ENCODE measurements at places on chromosomes 2 and 18. TPM values are rescaled to one million over a fixed set of nuclear protein-coding genes. Genes with fewer than 3 reads are reported as not detected.

- no peak overlapping the region for H3K4me3 ChIP-seq
- no peaks in the 10 kb centered on the region for H3K36me3 ChIP-seq
- no peaks in the 10 kb centered on the region for H3K4me1 ChIP-seq
- DNase-seq, result no peak
- H3K27ac ChIP-seq, result no peak overlapping the region
- no peaks in the 10 kb centered on the region for H3K27me3 ChIP-seq
Observed at GRCh38 chr18:49681387-49681786, 119.5 kb downstream of the LIPG start.

The NT5C1B gene
- total RNA-seq, result not detected

The TMEM169 gene
- under 0.01 TPM for total RNA-seq

DNA sequence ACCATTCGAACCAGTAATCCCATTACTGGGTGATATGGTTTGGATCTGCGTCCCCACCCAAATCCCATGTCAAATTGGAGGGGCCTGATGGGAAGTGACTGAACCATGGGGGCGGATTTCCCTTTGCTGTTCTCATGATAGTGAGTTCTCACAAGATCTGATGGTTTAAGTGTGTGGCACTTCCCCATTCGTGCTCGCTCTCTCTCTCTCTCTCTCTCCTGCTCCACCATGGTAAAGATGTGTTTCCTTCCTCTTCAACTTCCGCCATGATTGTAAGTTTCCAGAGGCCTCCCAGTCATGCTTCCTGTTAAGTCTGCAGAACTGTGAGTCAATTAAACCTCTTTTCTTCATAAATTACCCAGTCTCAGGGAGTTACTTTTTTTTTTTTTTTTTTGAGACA, 62.6 kb downstream of the NBAS start:
- H3K27me3 ChIP-seq, result no peaks in the 10 kb centered on the region
- no peak overlapping the region for H3K27ac ChIP-seq
- H3K36me3 ChIP-seq, result peaks cover 14% of the 10 kb centered on the region
- no peak for DNase-seq
- H3K4me1 ChIP-seq, result no peaks in the 10 kb centered on the region
- H3K4me3 ChIP-seq, result no peak overlapping the region

DNA sequence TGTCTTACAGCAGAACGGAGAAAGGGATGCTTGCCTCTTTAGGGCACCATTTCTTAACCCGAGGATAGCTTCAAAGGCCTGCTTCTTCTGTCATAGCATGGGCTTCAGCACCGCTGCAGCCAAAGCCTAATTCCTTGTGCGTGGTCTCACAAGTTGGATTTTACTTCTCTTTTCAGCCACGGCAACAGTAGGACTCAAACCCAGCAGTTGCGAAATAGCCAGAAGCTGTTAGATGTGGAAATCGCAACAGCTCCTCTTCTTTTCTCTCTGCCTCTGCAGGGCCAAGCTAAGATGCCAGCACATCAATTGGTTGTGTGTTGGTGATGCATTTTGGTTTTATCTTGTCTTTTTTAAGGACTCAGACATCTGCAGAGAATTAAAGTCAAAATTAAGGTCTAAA, 3.1 kb downstream of the NRXN1 start:
- H3K36me3 ChIP-seq, result no peaks in the 10 kb centered on the region
- H3K4me1 ChIP-seq, result peaks cover 7% of the 10 kb centered on the region
- no peak for DNase-seq
- no peak overlapping the region for H3K27ac ChIP-seq
- no peak overlapping the region for H3K4me3 ChIP-seq

DNA sequence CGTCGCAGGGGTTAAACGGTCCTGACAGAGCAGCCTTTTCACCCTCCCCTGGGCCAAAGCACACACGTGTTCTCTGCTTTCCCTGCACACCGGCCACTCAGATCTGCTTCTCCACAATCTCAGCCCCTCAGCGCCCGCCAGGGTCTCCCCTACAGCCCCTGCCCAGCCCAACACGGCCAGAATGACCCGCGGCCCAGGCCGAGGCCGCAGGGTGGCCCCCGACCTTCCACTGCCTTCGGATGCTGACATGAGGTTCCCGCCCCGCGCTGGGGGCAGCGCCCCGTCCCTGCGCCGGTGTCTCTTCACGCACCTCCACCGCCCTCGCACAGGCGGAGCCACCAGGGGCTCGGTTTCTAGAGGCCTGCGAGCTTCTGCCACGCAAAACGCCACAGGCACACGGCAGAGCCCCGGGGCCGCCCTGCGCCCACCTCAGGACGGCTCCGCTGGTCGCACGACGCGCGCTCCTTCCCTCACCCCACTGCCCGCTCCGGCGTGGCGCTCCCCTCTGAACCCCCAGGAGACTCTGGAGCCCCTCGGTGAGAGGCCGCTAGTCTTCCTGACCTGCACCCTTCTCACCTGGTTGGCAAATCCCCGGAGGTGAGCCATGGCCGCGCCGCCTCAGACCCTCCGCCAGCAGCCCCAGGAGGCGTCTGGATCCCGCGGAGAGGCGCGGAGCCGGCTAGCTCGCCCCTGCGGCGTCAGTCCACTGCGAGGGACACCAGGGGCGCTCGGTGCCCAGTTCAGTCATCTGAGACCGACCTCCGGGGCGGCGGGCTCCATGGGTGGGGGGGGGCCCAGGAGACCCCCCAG, 749 bp downstream of the STK25 start:
- peak overlapping the region; percentile 100 for H3K4me3 ChIP-seq
- peaks cover 47% of the 10 kb centered on the region for H3K4me1 ChIP-seq
- H3K27ac ChIP-seq, result peak overlapping the region; percentile 88
- H3K27me3 ChIP-seq, result no peaks in the 10 kb centered on the region
